Fibroblast of upper back skin (primary cell): ENCODE measurements at places on chromosomes 6 and 20.

DNA sequence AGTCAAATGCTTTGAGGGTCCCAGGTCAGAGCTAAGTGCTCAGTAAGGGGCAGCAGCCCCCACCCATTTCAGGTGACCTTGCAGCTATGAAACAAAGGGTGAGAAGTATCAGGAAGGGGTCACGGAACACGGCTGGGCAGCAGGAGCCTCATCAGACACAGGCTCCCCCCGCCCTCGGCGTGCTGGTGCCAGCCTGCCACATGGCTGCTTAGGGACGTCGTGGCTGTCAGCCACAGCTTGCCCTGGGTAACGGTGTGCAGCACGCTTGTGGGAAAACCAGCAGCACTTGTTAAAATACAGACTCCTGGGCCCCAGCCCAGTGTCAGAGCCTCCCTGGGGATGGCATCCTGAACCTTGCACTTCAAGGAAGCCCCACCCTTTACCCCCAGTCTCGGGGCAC, 39.3 kb downstream of the SSR1 start:
- DNase-seq: no peak

GRCh38 chr6:28856620-28857005, 67.2 kb downstream of the TRIM27 start:
- DNase-seq: no peak

DNA sequence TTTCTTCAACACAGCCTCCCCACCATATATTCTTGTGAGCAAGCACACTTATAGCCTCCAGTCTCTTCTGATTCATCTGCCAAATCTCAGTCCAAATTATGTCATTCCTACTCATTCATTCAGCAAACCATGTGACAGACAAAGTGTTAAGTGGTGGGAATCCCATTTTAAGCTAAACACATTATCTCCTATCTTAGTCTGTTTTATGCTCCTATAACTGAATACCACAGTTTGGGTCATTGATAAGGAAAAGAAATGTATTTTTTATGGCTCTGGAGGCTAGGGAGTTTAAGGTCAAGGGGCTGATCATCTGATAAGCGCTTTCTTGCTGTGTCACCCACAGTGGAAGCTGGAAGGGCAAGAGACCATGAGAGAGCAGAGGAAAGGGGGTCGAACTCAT, 23.9 kb upstream of the SMIM13 start:
- no peak for DNase-seq

GRCh38 chr6:36347621-36348020, 10.9 kb upstream of the BNIP5 start:
- DNase-seq: no peak

DNA sequence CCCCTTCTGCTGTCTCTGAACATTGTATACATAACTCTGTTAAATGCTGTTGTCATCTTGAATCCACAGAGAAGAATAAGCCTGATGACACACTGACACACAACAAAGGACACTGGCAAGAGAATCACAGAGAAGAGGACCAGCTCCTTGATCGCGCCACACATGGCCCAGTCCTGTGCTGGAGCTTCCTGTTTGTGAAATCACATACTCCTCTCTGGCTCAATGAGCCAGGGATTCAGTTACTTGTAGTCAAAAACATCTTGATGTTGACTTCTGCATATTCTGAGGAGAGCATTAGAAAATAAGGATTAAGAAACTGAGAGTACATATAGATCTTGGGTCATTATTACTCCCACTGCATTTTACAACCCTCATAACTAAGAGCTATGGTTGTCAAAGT, 100.1 kb downstream of the EPB41L2 start:
- no peak for DNase-seq

DNA sequence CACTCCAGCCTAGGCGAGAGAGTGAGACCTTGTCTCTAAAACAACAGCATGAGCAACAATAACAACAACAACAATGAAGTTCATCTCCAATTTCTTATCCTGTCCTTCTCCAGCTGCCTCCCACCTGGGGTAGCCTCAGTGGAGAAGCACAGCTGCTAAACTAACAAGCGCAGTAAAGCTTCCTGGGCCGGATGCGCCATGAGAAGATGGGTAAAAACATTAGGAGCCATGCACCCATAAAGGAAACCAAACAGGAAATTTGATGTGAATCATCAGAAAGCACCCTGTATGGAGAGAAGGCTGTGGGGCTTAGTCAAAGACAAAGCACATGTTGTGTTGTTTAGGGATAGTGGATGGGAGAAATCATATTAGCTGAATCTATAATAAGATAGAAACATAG, 61.1 kb upstream of the CCN6 start:
- peak; percentile 46 for DNase-seq

GRCh38 chr20:52619101-52619500, 353.1 kb upstream of the TSHZ2 start:
- no peak for DNase-seq

GRCh38 chr6:26556263-26557070, 18.3 kb downstream of the HMGN4 start:
- DNase-seq: peak; percentile 97

DNA sequence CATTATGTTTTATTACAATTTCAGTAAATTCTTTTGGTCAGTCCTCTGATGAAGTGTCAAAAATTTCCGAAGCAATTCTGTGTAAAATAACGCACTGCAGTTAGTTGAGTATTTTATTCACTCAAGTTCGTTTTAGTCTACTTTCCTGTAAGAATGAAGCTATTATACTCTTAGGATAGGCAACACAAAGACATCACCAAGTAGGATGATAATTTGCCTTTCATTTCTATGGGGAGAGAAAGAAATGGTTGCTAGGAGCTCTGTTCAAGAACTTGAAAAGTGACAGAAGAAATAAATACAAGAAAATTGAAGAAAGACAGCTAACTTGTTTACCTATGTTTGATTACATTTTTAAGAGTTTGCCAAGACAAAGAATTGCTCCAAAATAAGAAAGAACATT, 290.4 kb downstream of the EYS start:
- DNase-seq: no peak

- no peak for DNase-seq
These were observed 43.7 kb downstream of the ARHGAP40 start for GRCh38 chr20:38645351-38645750.

GRCh38 chr6:138971601-138972000, 16.5 kb downstream of the REPS1 start:
- DNase-seq: peak; percentile 24

GRCh38 chr20:62198496-62198895, 15.7 kb downstream of the MTG2 start:
- DNase-seq: no peak

DNA sequence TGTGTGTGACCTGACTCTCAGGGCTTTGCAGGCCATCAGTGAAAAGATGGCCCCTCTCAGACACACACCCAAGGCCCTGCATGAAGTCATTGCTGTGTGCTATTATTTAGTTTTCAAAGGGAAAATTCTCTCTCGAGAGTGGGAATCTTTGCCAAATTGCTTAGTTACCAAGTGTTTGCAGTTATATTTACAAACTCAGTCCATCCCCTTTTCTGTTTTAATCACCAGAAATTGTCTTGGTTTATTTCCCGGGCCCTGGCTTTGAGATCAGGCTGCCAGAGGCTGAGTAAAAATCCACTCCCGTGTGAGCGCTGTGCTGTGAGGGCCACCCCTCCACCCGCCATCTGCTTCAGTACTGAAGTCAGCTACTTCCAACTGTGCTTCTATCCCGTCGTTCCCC, 163.1 kb downstream of the SOD2 start:
- DNase-seq: no peak

DNA sequence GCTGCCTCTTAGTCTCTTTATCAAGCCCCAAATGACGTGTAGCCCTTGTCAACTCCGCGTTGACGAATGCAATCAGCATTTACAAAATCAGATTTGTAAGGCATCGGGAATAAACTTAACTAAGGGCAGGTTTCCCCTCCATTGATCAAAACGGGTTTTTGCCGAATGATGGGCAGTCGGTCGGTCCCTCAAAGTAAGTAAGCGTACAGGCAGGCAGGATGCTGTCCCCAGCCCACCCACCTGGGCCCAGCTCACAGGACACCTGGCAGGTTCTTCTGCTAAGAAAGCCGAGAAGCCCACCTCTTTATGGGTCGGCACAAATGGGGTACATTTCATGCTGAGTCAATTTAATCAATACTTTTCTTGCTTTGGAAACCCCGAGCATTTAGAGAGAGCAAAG, 22.0 kb upstream of the MAFB start:
- DNase-seq: no peak

- no peak for DNase-seq
These were observed 301.8 kb downstream of the KIF16B start for GRCh38 chr20:16271450-16271849.

DNA sequence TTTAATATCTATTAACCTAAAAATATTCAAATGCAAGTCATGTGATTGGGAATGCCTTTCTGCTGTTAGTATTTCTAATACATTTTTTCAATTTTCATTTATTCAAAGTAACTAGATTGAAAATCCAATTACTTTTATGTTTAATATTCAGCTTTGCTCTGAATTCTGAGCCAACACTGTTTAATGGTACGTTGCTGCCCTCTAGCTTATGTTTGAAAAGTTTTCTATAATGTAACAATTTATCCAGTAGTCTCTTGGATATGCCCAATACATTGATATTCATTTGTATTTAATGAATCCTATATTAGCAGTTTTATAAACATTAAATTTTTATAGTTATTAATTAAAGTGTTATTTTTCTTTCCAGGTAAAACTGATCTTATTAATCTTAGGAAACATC, 47.4 kb downstream of the LGSN start:
- peak; percentile 32 for DNase-seq

DNA sequence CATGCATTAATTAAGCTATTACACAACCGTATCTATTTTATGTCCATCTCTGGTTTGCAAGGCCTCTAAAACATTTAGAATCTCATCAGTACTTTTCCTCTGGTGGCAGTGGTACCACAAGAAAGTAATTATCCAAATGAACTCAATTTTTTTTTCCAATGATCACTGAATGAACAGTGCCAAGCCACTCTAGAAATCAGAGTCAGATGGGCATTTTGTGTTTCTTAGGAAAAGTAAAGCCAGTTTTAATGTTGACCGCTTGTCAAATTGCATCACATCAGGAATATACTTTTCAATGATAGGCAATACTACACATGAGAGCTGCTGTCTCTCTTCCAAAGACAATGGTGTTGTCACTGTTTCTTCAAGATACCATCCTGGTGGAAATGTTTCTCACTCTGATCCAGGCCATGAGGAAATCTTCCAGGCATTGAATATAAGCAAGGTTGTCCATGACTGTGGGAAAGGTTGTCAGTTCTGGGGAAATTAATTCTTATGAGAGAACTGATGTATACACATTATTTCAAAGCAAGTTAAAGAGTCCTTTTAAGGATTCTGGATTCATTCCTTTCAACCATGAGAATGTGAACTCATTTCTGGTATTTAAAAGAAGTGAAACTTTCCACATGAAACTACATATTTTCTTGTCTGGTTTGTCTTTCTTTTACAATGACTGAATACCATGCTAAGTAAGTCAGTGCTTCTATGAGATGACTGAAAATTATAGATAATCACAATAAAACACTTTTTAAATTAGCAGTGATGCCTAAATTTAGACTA, 108.8 kb upstream of the TCF21 start:
- DNase-seq: peak; percentile 45

GRCh38 chr20:62795023-62795761, 1.1 kb upstream of the MRGBP start:
- peak; percentile 29 for DNase-seq

DNA sequence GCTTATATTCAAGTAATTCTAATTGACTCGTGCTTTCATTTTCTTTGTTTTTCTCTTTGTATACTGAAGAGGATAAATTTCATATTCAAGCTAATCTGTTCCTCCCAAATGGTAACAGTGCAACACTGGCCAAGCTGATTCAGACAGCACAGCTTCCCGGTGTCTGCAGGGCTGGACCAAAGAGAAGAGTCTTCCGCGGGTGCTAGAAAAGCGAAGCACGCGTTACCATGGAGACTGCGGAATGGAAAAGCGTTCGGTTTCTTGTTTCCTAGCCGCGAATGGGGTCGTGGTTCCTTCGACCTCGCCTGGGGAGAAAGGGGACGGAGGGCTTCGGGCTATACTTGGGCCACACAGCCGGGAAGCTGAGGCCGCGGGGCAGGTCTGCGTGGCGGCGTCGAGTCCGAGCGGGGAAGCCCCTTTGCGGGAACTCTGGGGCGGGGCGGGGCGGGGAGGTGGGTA, 6.2 kb upstream of the ZNF311 start:
- peak; percentile 64 for DNase-seq

DNA sequence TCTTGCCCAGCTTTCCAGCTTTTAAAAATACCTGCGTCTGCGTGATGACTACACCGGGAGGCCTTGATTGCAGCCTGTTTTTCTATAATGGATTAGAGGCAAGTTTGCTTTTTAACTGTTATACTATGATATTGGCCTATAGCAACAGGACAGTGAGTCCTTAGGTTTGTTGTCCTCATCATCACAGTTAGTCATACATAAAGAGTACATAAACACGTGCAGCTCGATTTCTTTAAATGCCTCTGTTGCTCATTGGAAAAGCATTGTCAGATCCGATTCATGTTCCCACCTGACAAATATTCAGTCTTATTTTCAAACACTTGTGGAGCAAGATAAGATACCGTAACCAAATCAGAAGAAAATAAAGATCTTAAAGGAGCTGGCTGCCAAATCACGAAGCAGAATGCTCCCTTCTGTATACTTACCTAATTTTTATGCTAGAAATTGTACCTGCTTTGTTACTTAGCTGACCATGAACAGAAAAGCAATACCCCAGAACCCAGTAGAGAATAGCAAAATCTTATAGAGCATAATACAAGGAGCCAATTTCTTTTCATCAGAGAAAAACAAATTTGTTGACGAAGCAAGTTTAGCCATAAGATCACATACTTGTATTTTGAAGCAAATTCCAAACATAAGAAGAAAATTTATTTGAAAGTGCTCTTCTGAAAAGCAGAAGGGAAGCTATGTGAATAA, 100.4 kb downstream of the TMEM200A start:
- no peak for DNase-seq

- no peak for DNase-seq
These were observed 41.7 kb upstream of the TULP4 start for GRCh38 chr6:158270389-158271127.

DNA sequence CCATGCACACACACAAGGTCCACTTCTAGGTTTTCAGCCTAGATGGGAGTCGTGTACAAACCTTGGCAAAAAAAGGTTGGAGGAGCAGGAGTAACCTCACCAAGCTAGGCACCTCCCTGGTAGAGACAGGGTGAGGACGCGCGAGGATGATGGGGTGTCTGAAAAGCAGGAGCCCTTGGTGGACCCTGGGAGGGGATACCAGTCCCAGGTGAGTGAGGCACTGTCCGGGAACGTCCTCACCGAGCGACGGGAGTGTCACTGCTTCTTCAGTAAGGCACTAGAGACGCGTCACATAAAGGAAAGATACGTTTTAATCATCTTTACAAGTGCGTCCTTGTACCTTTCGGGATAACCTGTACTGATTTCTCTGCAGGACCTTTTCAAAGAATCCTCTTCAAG, 29.4 kb upstream of the ZBP1 start:
- no peak for DNase-seq

- DNase-seq: peak; percentile 49
These were observed 95.2 kb downstream of the PLCB1 start for GRCh38 chr20:8227293-8227692.

- no peak for DNase-seq
These were observed at the start of gene HS3ST5 for GRCh38 chr6:114342826-114343781. HS3ST5 (minus strand) TSS chr6:114343023; CDS start chr6:114062845, 280,178 bp downstream.

GRCh38 chr6:168507297-168507696, 66.3 kb downstream of the SMOC2 start:
- no peak for DNase-seq

- DNase-seq: peak; percentile 20
These were observed 295.5 kb upstream of the HS3ST5 start for GRCh38 chr6:114638341-114638740.

GRCh38 chr6:45681860-45682511, 304.3 kb upstream of the SUPT3H start:
- no peak for DNase-seq

- DNase-seq: no peak
These were observed 47.8 kb upstream of the GATA5 start for GRCh38 chr20:62523473-62524203.
